Occipital lobe (tissue), 3 donors: ENCODE measurements at places on chromosomes 5 and 9. TPM values are rescaled to one million over a fixed set of nuclear protein-coding genes. Genes with fewer than 3 reads are reported as not detected.

- DNase-seq = no peak
Observed at GRCh38 chr5:84215521-84215920, 169.2 kb downstream of the EDIL3 start.

GRCh38 chr5:139426203-139426885 is 13.0 kb downstream of the DNAJC18 start:
- no peak for DNase-seq

- DNase-seq = no peak
Observed at GRCh38 chr5:176647843-176648473, 674 bp downstream of the TSPAN17 start.

- no peak for DNase-seq
Observed at GRCh38 chr5:170623576-170624181, 119.9 kb downstream of the KCNIP1 start.

- DNase-seq = no peak
Observed at GRCh38 chr9:128097543-128098296, 29.7 kb downstream of the SLC25A25 start.

DNA sequence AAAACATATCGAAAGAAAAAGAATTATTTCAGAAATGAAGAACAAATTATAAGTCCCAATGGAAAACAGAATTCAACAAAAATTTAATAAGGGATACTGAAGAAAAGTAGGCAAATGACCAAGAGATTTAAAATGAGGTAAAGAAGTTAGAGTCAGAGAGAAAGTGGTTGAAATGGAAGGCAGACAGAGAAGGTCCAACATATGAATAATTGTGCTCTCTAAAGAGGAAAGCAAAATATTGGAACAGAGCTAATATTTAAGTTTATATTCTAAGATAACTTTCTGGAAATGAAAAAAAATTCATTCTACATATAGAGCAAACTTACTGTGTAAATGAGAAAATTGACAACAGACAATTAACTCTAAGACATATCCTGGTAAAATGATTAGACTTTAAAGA is 94.1 kb downstream of the PTCH1 start:
- DNase-seq = no peak

GRCh38 chr5:92237896-92238295 is 854.8 kb upstream of the ARRDC3 start:
- DNase-seq = no peak

DNA sequence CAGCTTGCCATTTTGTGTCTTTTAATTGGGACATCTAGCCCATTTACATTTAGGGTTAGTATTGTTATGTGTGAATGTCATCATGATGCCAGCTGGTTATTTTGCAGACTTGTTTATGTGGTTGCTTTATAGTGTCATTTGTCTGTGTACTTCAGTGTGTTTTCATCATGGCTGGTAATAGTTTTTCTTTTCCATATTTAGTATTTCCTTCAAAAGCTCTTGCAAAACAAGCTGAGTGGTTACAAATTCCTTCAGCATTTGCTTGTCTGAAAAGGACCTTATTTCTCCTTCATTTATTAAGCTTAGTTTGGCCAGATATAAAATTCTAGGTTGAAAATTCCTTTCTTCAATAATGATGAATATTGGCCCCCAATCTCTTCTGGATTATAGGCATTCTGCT is 28.5 kb upstream of the TNFSF15 start:
- no peak for DNase-seq

GRCh38 chr9:4994166-4994890 is 9.3 kb downstream of the JAK2 start:
- no peak for DNase-seq

- DNase-seq = no peak
Observed at GRCh38 chr5:53882676-53883031, 322.2 kb downstream of the NDUFS4 start.

DNA sequence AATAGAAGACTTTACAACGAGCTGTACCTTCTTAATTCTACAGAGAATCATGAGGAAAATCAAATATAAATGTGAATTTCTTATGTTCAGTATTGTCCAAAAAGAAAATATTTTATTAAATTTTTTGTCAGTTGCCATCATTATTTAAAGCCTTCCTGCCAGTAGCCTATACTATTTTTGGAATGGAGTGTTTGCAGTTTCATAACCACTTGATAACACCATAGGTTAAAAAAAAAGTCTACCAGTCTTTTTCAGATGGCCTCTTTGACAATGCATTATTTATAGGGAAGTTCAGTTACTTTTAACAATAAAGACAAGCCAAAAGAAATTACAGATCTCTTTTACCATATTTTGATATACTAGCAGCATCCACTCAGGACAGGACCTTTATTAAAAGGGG is 80.3 kb upstream of the CCDC152 start:
- DNase-seq = no peak

GRCh38 chr5:172740428-172741205 is 30.4 kb downstream of the DUSP1 start:
- DNase-seq = no peak

- DNase-seq = no peak
Observed at GRCh38 chr9:36997414-36997813, 36.7 kb downstream of the PAX5 start.

DNA sequence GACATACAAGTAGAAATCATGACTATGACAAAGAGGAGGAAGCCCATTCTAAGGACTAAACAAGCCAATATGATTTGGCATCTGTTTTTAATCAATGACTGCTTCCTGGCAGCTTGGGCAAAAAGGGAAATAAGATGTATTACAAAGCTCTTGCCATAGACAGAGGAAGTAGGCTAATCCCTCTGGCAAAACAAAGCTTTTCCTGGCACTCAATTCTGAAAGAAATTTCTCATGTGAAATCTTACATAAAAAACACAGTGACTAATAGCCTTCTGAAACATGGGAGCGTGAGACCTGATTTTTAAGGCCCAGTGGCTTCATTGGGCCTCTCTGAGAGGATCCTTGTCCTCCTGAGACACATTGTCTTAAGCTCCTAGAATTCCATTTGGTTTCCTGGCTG is 93.6 kb downstream of the COL23A1 start:
- DNase-seq = no peak

DNA sequence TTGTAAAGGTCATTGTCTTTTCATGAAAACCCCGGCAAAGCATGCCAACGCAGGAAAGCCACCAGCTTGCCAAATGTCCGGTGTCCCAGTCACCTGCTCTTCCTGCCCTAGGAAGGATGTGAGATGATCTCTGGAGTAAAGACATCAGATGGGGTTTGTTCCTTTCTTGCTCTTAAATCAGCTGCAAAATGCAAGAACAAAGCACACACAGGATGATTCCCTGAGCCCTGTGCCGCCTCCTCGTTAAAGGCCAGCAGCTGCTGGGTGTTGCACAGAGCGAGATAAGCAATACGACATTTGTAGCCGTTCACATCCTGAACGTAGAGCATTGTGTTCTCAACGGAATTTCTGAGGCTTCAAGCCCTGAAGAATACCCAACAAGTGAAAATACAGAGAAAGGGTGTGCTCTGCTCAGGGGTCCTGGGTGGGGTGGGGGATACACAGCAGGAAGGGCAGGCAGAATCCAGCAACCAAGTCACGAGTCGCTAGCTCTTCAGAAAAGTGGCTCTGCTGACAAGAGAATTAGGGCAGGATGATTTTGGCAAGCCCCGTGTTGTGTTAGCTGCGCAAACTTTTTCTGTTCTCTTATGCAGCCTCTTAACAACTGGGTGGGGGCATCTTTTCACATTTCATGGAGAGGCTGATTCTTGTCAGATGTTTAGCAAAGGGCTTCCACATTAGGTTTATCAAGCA is 229.2 kb upstream of the MAP3K1 start:
- no peak for DNase-seq

DNA sequence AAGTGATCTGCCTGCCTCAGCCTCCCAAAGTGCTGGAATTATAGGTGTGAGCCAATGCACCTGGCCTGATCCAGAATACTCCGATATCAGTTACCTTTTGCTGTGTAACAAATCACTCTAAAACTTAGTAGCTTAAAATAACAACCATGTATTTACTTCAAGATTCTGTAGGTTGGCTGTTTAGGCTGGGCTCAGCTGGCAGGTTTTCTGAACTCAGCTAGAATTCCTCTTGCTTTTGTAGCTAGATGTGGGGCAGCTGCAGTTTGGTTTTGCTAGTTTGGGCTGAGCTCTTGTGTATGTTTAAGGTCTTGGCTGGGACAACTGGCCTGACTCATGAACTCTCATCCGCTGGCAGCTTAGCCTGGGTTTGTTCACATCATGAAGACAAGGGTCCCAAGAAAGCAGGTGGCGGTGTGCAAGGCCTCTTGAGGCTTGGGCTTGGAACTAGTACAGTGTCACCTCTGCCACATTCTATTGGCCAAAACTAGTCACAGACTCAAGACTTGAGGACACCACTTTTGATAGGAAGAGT is 138.3 kb upstream of the SHB start:
- no peak for DNase-seq

DNA sequence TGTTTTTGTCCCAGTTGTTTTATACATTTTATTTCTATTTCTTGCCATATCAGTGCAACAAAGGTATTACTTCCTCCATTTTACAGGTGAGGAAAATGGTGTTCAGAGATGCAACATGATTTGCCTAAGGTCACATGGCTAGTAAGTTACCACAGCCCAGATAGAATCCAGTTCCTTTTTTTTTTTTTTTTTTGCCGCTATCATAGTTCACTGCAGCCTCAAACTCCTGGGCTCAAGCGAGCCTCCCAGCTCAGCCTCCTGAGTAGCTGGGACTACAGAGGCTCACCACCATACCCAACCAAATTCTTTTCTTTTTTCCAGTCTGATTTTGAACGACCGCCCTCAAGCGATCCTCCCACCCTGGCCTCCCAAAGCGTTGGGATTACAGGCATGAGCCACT is 480 bp upstream of the CCDC69 start:
- DNase-seq = no peak

- no peak for DNase-seq
Observed at GRCh38 chr9:33952066-33952465, 96.6 kb downstream of the UBAP2 start.

DNA sequence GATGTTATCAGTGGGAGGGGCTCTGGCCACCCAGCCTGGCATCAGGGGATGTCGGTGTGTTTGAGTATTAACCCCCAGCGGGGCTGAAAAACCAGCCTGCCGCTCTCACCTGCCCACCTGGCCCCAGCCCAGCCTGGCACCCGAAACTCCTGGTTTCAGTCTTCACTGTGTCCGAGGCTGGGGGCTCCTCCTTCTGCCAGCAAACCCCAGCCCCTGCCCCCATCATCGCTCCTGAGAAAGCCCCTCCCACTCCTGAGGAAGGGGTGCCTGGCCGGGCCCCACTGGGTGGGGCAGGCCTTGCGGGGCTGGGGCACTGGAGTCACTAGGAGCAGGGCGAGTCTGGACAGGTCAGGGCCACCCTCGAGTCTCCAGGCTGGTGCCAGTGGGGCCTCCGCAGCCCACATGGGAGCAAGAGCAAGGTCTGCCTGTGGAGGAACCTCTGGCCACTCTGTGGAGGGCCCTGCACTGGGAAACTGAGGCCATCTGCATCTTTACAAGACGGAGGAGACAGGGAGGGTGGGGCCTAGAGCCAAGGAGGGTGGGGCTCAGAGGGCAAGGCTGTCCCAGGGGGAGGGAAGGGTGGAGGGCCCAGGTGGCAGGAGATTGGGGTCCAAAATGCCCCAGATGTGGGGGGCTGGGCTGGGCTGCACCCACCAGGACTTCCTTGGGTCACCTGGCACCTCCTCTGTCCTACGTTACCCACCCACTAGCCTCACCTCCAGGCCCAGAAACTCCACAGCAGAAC is 51.5 kb upstream of the NOTCH1 start:
- DNase-seq = no peak

DNA sequence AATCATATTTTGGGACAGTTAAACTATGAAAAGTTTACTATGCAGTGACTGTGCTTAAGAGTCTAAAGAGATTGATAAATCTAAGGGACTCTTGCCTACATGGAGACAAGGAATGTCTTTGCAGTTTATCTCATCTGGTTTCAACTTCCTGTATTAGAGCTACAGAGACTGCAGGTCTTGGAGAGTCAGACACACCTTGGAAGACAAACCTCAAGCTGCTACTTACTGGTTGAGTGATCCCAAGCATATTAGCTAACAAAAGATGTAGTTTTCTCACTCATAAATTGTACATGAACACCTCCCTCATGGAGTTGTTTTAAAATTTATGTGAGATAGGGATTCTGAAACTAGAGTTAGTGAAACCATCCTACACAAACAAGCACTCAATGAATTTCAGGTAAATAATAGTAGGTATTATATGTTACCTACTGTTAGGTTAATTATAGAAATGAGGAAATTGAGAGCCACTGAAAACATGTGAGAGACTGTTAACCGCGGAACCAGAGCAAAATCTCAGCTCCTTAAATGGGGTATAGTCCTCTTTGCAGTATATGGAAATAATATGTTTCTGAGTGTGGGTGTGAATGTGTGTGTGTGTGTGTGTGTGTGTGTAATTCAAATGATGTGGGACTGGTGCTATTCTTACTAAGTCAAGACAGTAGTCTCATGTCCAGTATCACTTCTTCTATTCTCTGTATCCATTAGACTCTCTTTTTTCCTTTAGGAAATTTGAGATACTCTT is 752.1 kb downstream of the DTWD2 start:
- DNase-seq = no peak

DNA sequence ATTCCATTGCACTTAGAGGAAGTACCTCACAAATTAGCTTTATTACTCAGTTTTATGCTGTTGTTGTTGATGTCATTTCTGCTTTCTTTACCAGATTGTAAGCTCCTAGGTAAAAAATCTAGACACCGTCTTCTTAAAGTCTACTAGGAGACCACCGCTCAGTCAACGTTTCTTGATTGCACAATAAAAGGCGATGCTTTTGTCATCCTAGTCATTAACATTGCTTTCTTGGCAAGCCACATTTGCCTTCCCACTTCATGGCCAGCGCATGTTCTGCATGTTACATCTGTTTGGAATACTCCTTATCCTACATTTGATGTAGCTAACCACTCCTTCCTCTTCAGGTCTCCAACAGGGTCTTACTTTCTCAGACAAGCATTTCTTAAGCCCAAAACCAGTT is 464.0 kb upstream of the TUSC1 start:
- no peak for DNase-seq

DNA sequence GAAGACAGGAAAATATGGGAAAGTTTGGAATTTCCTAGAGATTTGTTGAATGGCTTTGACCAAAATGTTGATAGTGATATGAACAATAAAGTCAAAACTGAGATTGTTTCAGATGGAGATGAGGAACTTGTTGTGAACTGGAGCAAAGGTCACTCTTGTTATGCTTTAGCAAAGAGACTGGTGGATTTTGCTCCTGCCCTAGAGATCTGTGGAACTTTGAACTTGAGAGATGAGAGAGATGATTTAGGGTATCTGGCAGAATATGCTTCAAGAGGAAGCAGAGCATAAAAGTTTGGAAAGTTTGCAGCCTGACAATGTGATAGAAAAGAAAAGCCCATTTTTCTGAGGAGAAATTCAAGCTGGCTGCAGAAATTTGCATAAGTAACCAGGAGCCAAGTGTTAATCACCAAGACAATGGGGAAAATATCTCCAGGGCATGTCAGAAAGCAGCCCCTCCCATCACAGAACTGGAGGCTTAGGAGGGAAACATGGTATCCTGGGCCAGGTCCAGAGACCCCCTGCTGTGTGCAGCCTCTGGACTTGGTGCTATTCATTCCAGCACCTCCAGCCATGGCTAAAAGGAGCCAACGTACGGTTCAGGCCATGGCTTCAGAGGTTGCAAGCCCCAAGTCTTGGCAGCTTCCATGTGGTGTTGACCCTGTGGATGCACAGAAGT is 114.3 kb upstream of the STARD4 start:
- no peak for DNase-seq

GRCh38 chr9:38393128-38393796 is 760 bp downstream of the ALDH1B1 start:
- DNase-seq = no peak

- DNase-seq = no peak
Observed at GRCh38 chr5:128649192-128649591, 111.1 kb upstream of the FBN2 start.

The STPG3 gene
- not detected for total RNA-seq

The ITK gene
- 0.16 TPM for total RNA-seq

The ISL1 gene
- total RNA-seq = not detected

The RASEF gene
- 0.31 TPM for total RNA-seq

The SHISAL2B gene
- not detected for total RNA-seq

The SLC6A3 gene
- total RNA-seq = not detected
